Right forelimb (tissue), 1 donor: ENCODE measurements at places on chromosomes 2 and 18.
A peak's percentile ranks its signal among the peaks of the same experiment; 100 is the strongest.

GRCh38 chr2:148298196-148298595 lies 277.3 kb downstream of the MBD5 start:
- no peak for DNase-seq

- DNase-seq: no peak
Observed at GRCh38 chr2:137333386-137334165, 568.2 kb downstream of the THSD7B start.

GRCh38 chr2:55786280-55786679 lies 92.6 kb upstream of the PNPT1 start:
- DNase-seq: no peak

DNA sequence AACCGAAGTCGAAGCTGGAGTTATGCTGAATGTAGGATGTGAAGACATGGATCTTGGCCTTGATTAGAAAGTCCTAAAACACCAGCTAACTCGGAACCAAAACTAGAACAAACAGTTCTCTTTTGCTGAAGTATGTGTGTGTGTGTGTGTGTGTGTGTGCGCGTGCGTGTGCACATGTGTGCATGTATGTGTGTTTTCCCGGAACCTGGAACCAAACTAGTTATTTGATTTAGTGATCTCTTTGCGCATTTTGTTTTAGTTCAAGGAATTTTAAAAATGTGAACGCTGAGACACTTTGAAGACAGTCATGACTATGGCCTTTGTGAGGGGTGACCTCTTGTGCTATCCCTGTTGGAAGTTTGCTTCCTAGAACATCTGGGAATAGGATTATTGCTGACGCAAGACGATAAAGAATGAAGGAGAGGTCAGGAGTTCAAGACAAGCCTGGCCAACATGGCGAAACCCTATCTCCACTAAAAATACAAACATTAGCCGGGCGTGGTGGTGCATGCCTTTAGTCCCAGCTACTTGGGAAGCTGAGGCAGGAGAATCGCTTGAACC lies 23.8 kb downstream of the FHL2 start:
- no peak for DNase-seq

DNA sequence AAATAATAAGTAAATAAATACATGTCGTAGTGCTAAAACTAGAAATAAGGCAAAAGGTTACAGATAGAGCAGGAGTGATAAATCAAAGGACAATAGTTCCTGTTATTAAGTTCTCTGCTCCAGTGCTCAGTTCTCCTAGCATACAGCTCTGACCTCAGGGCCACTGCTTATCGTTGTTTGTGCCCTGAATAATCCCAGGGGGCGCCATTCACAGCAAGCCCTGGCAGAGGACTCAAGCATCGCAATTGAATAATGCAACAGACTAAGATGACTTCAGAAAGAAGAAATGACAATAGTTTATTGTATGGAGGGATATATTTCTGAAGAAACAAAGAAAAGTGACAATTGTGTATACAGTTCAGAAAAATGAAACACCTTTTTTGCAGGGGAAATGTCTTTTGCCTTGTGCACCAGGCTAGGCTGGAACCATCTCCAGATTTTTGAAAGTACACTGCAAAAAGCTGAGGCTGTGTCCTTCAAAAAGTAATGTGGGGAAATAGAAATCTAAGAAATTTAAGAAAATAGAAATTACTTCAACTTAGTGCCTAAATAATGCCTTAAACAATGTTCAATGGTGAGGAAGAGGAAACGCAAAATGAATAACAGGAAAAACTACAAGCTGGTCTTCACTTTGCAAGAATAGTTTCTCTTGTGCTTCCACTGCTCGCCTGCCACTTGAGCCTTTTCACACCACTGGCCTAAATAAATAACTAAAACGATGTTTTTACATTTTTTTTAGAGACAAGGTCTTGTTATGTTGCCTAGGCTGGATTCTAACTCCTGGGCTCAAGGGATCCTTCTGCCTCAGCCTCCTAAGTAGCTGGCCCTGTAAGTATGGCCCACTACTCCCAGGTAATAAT lies 19.0 kb upstream of the CCNYL1 start:
- no peak for DNase-seq

- DNase-seq: no peak
Observed at GRCh38 chr2:46720592-46721185, 194.9 kb downstream of the MCFD2 start.

DNA sequence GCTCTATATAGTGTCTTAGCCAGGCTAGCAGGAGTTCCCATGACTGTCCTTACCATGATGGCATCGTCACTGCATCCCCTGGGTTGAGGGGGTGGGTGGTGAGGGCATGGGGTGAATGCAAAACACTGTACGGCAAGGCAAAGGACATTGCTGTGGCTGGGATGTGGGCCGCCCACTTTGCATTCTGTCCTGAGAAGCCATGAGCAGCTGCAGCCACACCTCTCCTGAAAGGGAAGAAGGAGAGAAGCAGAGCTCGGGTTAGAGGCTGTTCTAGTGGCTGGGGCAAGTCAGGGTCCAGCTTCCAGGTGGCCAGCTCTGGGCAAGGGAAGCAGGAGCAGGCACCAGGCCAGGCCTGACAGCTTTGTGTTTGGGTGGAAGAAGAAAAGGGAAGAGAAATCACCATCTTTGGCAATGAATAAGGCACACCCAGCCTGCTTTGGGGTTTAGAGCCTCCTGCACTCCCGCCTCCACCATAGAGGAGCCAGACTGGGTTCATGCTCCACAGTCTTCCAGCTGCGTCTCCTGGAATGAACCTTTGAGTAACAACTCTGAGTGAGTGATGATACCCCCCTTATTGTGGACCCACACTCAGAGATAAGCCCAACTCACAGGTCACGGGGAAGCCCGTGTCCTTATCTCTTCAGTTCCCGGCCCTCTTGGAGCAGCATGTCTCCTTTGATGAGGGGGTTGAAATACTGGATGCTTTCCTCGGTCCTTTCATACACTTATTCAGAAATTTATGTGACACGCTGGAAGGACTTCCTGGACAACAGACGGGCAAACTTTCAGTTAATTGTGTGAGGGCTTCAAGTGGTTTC lies 63.4 kb downstream of the INPP4A start:
- DNase-seq: no peak

GRCh38 chr2:100835006-100835659 lies 15.2 kb downstream of the NPAS2 start:
- no peak for DNase-seq

DNA sequence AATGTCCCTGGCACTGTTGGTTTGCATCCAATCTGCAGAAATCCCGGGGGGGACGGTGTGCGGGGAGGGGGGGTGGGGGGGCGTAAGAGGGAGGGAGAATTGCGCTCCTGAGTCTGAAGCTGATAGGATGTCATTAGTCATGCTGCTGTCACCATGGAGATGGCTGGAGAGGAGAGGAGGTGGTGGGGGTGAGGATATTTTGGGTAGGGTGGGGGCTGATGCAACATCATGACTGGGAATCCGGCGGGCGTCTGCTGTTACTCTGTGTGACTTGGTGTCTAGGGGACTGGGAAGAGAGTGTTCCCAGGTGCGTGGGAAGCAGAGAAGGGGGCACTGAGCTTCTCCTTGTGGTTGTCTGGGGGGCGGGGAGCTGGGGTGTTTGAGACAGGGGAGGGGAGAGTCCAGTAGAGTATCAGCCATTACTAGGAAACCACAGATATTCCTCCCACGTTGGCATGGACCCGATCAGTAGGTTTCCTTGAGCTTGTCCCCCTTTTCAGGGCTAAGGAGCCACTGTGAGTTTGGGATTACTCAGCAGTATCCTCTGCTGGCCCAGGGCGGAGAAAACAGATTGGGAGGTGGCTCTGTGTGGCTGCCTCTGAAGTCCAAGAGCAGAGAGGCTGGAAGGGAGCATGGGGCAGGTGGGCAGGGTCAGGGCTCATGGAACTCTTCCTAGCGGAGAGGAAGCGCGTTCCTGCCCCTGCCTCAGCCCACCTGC lies 18.9 kb downstream of the TET3 start:
- no peak for DNase-seq

DNA sequence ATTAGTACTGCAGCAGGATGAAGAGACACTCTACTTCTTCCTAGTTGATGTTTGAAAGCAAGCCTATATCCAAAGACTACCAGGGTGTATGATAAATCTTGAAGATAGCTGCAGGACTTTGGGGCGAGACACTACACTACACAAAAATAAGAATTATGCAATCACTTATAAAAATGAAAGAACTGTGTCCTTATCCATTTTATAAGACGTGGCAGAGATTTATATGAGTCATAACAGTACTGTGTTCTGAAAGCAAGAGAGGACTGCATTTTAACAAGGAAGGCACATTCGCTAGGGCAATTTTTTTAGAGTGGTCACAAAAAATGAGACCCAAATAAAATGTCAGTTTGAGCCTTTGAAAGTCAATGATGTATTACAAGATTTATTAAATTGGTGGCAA lies 617.0 kb upstream of the LINC00305 start:
- no peak for DNase-seq

DNA sequence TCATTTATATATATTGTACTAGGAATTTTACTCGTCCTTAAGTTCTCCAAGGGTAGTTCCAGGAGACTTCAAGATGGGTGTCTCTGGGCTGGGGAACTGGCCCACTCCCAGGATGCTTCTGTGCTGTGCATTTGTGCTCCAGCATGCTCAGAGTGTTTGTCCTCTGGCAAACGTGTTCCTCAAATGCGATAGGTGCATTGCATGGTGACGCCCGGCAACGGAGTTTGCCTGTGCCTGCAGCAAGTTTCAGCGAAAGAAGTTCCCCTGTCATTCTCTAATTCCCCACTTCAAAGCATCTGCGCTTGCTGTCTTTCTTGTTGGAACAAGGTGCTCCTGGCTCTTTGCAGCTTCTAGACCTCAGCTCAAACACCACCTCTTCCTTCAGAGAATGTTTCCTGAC lies 465.1 kb downstream of the GALR1 start:
- no peak for DNase-seq

- DNase-seq: peak; percentile 25
Observed at GRCh38 chr2:2567776-2568175, 236.7 kb upstream of the MYT1L start.

DNA sequence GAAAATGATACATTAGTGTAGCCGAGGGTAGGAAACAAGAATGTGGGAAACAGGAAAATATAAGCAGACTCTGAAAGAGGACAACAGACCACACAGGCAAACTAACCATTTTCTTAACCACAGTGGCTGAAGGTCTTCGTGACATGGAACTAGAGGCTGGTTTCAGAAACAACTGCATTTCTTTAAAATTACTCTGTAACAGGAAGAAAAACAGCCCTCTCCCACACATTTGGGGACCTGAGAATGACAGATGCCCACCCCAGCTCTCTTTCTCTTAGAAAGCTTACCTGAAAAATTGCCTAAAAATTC lies 13.8 kb upstream of the SLC25A52 start:
- DNase-seq: no peak
